ENCODE measurements at places on chromosomes 3 and 15. TPM values are rescaled to one million over a fixed set of nuclear protein-coding genes. Genes with fewer than 3 reads are reported as not detected.

The SNRPN gene
- 155 TPM for total RNA-seq

The CIP2A gene
- 6.2 TPM for total RNA-seq

The ARID3B gene
- 2.4 TPM for total RNA-seq

The MOBP gene
- total RNA-seq: not detected

The GOLGA6L7 gene
- total RNA-seq: not detected

The SUCLG2 gene
- total RNA-seq: 55.4 TPM

The GOLGA8B gene
- total RNA-seq: 14.3 TPM

The SI gene
- total RNA-seq: not detected

The ANKRD34C gene
- total RNA-seq: not detected

The PLSCR5 gene
- not detected for total RNA-seq

The VEPH1 gene
- 72.0 TPM for total RNA-seq

The PARP16 gene
- total RNA-seq: 3.5 TPM

The ITIH4 gene
- 2.5 TPM for total RNA-seq

The AADAC gene
- 1.9 TPM for total RNA-seq

The CFAP91 gene
- 0.72 TPM for total RNA-seq

The PLCH1 gene
- total RNA-seq: 0.03 TPM
